ENCODE measurements at places on chromosomes 16 and 17.

GRCh38 chr17:47621293-47622179 lies 28.2 kb upstream of the KPNB1 start:
- DNase-seq = no peak

GRCh38 chr16:53822936-53823529 lies 119.1 kb downstream of the FTO start:
- DNase-seq = no peak

- no peak for DNase-seq
Observed at GRCh38 chr16:85736921-85737320, 14.0 kb downstream of the C16orf74 start.

GRCh38 chr17:54971147-54971546 lies 2.6 kb downstream of the STXBP4 start:
- DNase-seq = no peak

GRCh38 chr16:68782198-68783174 lies 45.4 kb downstream of the CDH1 start:
- no peak for DNase-seq

DNA sequence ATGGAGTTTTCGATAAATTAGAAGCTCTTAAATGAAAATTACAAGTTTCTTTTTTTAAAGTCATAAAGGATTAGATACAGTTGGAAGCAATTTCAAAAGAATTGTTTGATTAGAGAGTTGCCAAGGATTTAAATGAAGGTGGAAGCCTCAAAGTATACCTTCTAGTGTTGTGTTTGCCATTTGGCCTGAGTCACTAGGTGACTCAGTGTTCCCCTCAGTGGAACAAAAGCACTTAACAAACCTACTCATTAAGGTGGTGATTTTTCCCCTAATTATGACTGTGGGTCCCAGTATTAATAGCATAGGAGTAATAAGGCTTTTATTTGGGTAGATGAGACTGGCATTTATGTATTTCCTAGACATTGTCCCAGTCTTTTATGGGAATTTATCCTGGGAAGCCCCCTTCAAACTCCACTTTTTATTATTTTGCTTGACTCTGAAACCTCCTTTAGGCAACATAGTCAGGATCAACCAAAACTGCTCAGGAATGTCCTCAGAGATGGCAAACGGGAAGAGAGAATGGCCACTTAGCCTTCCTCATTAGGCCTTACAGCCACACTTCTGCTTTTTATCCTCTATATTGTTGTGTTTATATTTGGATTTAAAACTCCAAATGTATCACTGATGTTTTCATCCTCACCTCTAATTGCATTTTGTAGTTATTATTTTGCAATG lies 161.0 kb downstream of the FTO start:
- DNase-seq = no peak

DNA sequence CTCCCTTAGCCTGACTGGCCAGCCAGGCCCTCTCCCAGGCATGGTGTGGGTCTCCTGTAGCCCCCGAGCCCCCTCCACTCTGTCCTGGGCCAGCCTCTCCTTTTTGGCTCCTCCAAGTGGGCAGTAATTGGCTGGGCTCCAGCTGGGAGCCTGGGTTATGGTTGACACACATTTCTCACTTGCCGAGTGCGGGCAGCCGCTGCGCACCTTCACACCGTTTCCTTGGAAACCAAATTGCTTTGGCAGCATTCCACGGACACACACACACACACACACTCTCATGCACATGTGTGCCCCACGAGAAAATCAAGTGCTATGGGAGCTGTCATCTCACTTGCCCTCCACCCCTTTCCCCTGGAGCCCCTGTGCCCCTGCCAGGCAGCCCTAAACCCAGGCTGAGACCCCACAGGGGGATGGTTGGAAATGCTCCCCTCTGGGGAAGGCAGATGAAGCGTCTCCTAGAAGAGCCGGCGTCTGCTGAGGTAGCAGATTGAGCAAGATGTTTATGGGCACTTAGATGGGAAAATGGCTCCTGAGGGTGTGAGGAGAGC lies 402.7 kb upstream of the TNRC6C start:
- peak; percentile 96 for DNase-seq

DNA sequence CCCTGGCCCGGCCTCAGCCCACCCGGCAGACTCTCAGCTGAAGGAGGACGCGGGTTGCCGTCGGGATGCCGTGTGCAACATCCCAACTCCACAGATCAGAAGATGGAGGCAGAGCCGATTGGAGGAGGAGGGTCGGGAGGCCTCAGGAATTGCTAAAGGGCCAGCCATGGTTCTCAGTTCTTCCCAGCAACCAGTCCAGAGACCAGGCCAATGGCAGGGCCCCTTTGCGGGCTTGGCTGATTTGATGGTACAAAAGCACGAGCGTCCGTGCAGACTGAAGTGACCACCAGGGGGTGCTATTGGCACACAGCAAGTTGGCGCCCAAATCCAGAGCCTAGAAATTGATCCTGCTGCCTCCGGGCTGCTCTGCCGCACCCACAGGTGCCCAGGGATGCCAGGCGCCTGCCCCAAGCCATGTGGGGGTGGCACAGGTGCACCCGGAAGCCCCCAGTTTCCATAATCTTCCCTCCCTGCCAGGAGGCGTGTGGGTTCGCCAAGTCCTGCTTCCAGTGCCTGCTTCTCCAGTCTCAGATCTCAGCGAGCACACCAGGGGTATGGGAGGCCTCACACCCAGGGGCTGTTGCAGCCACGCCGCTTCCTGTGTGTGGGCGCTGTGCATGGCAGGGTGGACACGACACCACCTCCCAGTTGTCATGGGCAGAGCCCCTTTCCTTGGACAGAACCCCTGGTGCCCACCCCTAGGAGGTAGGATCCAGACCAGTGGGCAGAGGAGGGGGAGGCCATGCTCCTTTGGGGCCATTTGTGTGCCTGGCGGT lies 7.1 kb upstream of the TEX19 start:
- DNase-seq = peak; percentile 66

- DNase-seq = no peak
Observed at GRCh38 chr16:77424871-77425604, 9.8 kb downstream of the ADAMTS18 start.

DNA sequence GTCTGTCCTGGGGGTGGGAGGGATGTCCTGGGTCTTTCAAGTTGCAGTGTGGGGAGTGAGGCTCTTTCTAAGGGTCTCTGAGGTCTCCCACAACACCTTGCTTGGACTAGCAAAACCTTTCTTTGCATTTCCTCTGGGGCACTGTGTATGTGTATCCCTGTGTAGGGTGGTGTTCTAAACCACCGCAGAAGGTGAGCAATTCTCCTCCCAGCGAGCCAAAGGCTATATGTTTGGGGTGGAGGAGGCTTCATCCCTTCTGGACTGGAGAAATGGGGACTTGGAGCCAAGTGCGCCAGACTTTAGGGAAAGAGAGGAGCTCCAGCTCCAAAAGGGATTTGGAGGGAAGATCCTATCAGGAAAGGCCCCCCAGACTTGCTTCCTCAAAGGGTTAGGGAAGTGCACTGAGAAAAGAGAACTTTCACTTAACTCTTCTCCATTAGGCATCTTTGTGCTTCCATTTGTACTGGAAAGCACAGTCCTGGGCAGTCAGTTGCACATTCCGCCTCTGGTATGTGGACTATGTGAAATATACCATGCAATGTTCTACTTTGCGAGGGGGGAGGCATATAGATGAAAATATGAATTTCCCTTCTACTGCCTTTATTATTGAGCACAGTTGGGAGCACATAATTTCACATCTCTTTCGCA lies 18.9 kb upstream of the HOXB9 start:
- DNase-seq = no peak

GRCh38 chr17:46892192-46892703 lies 30.7 kb upstream of the GOSR2 start:
- no peak for DNase-seq

DNA sequence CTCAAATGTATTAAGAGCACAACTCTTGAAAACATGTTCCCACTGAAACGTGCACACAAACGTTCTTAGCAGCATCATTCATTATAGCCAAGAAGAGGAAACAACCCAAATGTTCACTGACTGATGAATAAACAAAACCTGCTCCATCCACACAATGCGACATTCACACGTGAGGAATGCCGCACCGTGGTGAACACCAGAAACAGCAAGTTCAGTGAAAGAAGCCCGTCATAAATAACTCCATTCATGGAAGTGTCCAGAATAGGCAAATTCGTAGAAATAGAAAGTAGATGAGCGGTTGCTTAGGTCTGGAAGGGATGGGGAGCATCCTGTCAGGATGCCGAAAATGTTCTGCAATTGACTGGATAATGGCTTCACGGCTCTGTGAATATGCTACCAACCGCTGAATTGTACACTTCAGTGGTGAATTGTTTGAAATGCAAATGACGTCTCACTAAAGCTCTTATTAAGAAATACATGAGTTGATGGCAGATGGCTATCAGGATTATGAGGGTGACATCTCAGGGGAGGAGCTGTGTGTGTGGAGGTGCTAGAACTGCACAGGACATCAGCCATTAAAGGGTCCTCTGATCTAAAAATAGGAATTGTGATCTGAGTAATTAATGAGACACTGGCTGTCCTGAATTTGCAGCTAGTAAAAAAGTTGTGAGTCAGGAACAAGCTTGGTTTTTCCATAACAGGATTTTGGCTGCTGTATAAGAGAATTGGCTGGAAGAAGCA lies 771.0 kb downstream of the KCNJ18 start:
- no peak for DNase-seq

DNA sequence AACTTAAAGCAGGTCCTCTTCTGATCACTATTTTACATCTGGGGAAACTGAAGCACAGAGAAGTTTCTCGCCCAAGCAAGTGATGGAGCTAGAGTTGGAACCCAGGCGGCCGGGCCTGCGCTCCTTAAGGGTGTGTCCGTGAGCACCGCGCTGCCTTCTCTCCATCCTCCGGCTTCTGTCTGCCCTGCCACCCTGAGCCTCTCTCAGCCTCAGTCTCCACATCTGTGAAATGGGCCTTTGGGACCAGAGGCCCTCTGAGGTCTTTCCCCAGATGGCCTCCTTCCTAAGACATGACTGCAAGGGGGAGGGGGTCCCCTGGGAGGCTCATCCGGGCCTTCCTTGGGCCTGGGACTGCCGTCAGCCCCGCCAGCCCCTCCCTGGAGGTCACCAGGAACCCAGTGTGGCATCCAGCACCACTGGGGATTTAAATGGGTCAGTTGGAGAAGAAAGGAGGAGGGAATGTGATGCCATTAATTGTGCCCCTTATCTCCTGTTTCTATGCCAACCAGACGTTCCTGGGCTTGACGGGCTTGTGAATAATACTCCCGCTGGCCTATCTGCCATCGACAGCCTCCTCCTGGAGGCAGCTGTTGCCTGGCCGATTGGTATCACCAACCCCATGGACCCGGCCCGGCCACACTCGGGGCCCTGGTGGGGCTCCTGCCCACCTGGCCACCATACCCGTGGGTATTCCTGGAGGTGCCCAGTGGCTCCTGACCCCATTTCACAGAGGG lies 5.1 kb downstream of the ZFPM1 start:
- DNase-seq = no peak

- no peak for DNase-seq
Observed at GRCh38 chr17:9020824-9021157, 519 bp upstream of the NTN1 start.

DNA sequence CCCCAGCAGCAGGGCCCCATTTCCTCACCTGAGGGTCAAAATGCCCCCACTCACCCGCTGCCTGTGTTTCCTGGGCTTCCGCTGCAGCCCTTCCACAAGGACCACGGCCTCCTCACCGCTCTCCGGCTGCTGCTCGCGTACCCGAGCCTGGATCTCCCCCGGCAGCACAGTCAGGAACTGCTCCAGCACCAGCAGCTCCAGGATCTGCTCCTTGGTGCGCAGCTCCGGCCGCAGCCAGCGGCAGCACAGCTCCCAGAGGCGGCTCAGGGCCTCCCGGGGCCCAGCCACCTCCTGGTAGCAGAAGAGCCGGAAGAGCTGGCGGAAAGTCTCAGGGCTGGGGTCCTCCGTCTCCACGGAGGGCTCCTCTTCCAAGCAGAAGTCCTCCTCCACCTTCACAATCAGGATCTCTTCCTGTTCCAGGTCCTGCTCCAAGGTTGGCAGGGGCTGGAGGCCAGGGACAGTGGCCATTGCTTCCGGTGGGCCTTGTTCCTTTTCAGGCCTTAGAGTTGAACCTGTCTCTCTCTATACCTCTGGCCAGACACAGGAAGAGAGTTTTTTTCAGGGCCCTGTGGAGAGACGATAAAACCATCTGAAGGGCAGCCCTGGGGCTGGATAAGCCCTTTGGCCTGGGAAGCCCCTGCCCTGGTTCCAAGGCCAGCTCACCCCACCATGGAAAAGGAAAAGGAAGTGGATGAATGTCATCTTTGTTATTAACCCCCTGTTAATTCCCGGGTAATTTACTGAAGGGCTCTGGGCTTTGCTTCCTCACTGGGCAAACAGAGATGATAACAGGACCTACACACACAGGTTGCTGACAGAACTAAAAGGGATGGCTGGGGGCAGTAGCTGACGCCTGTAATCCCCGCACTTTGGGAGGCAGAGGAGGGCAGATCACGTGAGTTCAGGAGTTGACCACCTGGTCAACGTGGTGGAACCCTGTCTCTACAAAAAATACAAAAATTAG lies 1.2 kb downstream of the ZNF500 start:
- DNase-seq = no peak
